ENCODE measurements at places on chromosomes 12 and 14.
A peak's percentile ranks its signal among the peaks of the same experiment; 100 is the strongest.

DNA sequence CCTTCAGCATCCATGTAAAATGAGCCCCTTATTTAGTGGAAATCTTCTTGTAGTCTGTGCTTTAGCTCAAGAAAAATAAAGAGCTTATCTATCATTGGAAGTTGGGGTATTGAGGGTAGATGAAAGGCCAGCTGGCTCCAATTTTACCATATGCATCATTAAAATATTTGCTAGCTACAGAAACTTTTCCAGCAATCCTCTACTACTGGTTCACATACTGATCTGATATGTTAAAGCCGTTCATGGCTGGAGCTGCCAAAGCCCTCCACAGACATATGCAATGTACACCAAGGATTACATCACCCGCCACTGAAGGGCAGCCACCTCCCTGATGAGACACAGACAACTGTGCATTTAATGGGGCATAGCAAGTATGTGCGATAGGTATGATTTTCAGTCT lies 1205.3 kb downstream of the GALC start:
- no peak for DNase-seq

DNA sequence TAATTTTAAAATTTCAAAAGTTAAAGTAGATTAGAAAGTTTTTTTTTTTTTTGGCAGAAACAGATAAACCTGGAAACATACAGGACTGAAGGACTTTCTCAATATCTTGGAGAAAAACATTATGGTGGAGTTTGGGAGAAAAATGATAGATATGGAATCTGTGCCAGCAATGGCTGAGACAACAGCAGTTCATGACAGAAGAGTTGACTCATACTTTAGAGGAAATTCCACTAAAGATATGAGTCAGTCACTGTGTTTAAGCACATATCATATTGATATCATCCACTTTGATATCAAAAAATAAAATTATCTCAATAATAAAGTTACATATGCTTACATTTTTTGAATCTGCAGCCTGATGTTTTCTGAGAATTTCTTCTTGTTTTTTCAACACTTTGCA lies 193.9 kb upstream of the OR4E1 start:
- DNase-seq = no peak

DNA sequence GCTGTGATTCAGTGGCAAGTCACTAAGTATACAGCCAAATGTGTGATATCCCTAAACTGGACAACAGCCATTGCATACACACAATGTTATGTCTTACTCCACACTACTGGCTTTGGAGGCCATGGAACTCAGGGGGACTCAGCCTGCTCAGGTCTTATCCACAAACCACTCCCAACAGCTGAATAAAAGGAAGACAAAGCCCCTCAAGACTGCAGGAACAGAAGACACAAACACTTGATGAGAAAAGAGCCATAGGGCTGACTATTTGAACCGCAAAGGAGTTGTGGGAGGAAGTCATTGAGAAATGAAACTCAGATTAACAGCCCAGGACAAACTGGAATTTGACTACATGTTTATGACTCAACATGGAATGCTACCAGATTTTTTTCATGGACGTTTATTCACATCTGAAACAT lies 40.9 kb downstream of the PTGER2 start:
- no peak for DNase-seq

DNA sequence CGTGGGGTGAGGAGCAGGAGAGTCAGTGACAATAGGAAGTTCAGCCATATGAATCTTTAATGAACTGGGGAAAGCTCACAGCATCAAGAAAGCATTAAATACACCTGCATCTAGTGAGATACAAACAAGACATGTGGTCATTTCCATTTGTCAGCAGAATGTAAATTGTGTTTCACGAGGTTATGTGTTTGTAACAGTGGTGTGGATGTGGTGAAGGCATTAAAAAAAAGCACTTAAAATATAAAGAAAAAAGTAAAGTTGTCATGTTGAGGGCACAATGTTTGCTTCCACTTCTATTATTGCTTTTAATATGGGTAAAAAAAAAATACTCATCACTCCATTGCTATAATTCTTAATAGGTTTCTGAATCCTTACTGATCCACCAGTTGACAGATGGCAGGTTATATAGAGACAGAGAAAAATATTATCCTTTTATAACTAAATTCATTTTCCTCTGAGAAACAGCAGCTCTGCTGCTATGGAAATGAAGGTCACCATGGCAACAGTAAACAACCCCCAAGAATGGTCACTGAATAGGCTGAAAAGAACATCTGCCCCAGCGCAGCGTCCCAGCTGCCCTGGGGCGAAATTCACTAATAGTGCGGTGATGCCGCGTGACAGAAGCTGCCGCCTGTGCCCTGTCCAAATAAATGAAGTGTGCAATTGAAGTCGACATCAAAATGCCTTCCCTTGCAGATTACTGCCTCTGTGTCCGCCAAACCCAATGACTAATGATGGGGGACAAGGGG lies 226.1 kb downstream of the FOXN3 start:
- DNase-seq = peak; percentile 92

- peak; percentile 28 for DNase-seq
Measured at GRCh38 chr12:108004319-108004718, 124.8 kb upstream of the WSCD2 start.

DNA sequence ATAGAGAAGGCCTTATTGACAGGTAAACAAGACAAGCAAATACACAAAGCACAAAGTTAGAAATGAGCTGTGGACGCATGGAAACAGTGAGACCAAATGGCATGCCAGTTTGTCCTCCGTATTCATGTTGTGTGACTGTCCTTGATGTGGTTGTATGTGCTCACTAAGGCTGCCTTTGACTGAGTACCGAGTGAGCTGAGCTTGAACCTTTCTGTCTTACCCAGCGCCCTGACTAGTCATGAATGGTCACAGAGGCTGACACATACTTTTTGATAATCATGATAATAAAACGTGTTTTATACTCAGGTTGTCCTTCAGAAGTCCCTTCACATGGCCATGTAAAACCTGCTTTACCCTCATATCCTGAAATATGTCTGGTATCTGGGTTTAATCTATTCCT lies 553 bp upstream of the CATSPERB start:
- no peak for DNase-seq

All from NCI-H1105 (cell line).